Hematopoietic multipotent progenitor cell treated with erythropoietin and hydrocortisone succinate and interleukin-3 and kit ligand, for 8 days (in vitro differentiated cells): ENCODE measurements at places on chromosomes 3 and 15.

GRCh38 chr3:99625643-99626416, 12.6 kb upstream of the COL8A1 start:
- DNase-seq: no peak

DNA sequence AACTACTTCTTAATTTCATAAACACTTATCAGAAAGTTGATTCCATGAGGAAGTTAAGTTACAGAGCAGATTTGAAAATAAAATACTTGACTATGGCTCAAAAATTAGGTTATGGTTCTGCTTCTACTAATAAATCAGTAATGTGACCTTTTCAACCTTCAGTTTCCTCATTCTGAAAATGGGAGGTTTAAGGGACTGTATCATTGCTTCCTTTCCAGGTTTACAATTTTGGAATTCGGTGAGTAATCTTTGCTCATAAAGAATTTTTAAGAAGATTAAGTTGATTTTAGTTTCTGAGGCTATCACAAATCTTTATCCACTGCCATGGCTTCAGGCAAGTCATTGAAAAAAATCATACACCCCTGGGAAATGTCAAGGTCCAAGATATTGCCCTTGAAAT, 1061.2 kb downstream of the DIPK2A start:
- DNase-seq: no peak

GRCh38 chr3:192382861-192383260, 344.5 kb downstream of the FGF12 start:
- DNase-seq: no peak

- no peak for DNase-seq
These were observed 107.4 kb downstream of the PEAK1 start for GRCh38 chr15:77312523-77312922.

- DNase-seq: peak; percentile 59
These were observed 33.2 kb downstream of the TM4SF4 start for GRCh38 chr3:149507491-149508324.

GRCh38 chr3:133753779-133754164, 7.6 kb downstream of the TF start:
- DNase-seq: no peak

GRCh38 chr3:190229632-190230424, 92.4 kb downstream of the CLDN1 start:
- no peak for DNase-seq

GRCh38 chr3:115689928-115690327, 66.6 kb downstream of the GAP43 start:
- DNase-seq: no peak

- DNase-seq: no peak
These were observed 269.5 kb upstream of the GBE1 start for GRCh38 chr3:82030916-82031315.

- no peak for DNase-seq
These were observed 23.1 kb downstream of the SLC24A5 start for GRCh38 chr15:48143856-48144255.

DNA sequence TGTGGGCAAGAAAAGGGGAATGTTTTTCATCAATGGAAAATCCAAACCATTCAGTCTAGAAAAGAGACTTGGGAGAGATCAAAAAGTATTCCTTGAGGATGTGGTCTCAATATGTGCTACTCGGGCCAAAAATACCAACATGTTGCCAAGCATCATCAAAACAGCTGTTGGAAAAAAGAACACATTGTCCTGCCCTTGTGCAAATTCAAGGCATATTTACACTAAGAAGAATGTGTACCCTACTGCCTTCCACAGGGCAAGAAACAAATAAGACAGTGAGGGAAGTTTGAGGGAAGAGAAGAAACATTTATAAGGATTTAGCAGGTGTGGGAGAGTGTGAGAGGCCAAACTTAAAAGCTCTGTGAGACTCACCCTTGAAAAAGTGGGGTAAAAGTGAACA, 252.1 kb downstream of the NTRK3 start:
- no peak for DNase-seq

- DNase-seq: no peak
These were observed 14.6 kb downstream of the OCA2 start for GRCh38 chr15:28084547-28084946.

GRCh38 chr15:38084289-38084688, 149.8 kb downstream of the TMCO5A start:
- no peak for DNase-seq

DNA sequence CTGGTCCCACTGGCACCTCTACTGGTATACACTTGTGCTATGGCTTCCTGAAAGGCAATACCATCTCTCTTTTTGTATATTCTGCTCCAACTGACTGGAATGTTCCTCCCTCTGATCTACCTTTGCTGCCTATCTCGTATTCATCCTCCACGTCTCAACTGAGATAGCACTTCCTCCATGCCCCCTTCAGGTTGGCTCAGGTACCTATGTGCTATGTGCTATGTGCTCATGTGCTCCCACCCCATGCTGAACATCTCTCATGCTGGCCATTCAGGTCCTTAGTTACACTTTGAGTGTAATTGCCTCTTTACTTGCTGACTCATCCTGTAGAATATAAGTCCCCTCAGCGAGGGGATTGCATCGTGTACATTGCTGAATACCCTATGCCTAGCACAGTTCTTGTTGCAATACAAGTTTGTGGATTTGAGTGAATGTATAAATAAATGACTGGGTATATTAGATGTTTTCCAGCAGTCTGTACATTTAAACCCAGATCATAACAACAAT, 156.9 kb downstream of the SOX2 start:
- no peak for DNase-seq

- DNase-seq: no peak
These were observed 91.4 kb upstream of the TJP1 start for GRCh38 chr15:29913528-29914135.

- no peak for DNase-seq
These were observed 399.7 kb downstream of the VPS13C start for GRCh38 chr15:61660579-61660978.

DNA sequence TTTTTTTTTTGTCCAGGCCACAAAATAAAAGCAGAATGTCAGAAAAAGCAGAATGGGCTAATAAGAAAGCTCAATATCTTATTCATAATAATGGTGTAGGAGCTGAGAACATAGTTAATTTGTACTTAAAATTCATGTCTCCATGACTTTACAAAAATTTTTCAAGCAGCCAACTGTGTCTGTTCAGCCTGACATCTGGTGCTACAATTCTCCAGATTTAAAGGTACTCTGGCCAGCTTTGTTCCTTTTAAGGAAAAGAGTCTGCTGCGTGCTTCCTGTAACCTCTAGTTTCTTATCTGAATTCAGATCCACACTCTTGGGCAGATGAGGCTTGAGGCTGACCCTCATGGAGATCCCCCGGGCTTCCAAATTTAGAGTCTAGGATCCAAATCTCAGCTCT, 8.7 kb upstream of the RFX7 start:
- DNase-seq: no peak

GRCh38 chr3:24622138-24622537, 127.5 kb upstream of the THRB start:
- DNase-seq: peak; percentile 6

GRCh38 chr3:116059421-116060096, 385.7 kb downstream of the LSAMP start:
- DNase-seq: no peak

- DNase-seq: no peak
These were observed 829.3 kb upstream of the CFAP20DC start for GRCh38 chr3:59879031-59879581.

DNA sequence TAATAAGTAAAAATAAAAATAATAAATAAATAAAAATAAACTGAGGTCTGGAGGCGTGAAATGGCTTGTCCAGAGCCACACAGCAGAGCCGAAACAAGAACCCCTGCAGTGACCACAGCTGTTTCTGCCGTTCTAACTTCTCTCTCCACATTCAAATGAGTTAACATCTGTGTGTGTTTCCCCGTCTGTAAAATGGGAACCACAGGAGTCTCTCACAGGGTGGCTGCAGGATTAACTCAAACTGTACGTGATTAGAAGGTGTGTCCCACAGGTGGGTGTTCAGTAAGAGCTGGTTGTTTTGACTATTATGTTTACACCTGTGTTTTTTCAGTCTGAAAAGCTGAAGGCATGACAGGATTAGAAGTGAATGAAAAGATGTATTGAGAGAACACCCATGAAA, 27.0 kb upstream of the MUC4 start:
- no peak for DNase-seq

DNA sequence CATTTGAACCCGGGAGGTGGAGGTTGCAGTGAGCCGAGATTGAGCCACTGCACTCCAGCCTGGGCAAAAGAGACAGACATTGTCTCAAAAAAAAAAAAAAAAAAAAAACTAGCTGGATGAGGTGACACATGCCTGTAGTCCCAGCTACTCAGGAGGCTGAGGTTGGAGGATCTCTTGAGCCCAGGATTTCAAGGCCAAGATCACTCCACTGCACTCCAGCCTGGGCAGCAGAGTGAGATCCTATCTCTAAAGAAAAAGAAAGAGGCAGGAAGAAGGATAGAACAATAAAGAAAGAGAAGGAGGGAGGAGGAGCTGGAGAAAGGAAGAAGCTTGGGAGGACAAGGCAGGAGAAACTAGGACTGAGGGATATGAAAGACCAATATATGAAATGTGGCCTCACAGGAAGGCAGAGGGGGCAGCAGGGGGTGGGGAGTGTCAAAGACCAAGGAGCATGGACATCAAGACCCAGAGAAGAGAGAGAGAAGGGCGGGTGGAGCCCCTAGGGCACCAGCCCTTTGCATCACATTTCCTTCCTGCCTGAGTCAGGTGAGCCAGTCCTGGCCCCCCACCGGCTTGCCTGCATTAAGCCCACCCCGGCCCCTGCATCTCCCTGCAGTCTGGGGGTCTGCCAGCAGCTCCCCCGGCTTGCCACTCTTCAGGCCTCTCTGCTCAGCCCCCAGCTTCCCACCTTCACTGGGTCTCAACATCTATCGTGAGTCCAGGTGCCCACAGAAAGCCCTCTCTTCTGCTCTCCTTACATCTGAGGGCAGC, 11.5 kb downstream of the IGDCC3 start:
- no peak for DNase-seq

GRCh38 chr3:186365202-186365974, 3.4 kb upstream of the DGKG start:
- DNase-seq: peak; percentile 14

GRCh38 chr3:74442068-74442467, 172.4 kb downstream of the CNTN3 start:
- no peak for DNase-seq

GRCh38 chr3:129382366-129382765, 46.1 kb downstream of the EFCAB12 start:
- no peak for DNase-seq

- DNase-seq: no peak
These were observed 89.8 kb downstream of the KLHL25 start for GRCh38 chr15:85704720-85705429.

GRCh38 chr3:72887705-72888545, at the start of gene GXYLT2:
Gene GXYLT2 (plus strand): TSS chr3:72888046. CDS start chr3:72888234, 188 bp downstream.
- DNase-seq: no peak

GRCh38 chr3:76436894-76437293, 603.0 kb upstream of the ROBO2 start:
- DNase-seq: no peak

DNA sequence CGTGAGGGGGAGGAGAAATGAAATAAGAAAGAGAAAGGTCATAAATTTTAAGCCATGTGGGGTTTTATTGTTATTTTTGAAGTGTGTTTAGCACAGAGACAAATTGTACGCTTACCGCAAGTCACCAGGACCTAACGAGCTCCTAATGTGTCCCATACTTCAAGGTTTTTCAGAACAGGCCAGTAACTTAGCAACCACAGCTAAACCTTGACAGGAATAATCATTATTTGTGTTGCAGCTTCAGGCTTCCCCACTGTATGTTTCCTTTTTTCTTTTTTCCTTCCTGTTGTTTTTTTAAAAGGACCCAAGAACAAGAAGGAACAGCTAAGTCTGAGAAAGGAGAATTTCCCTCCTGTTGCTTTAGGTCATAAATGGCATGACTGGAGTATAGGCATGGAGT, 160.8 kb downstream of the TUSC7 start:
- no peak for DNase-seq

DNA sequence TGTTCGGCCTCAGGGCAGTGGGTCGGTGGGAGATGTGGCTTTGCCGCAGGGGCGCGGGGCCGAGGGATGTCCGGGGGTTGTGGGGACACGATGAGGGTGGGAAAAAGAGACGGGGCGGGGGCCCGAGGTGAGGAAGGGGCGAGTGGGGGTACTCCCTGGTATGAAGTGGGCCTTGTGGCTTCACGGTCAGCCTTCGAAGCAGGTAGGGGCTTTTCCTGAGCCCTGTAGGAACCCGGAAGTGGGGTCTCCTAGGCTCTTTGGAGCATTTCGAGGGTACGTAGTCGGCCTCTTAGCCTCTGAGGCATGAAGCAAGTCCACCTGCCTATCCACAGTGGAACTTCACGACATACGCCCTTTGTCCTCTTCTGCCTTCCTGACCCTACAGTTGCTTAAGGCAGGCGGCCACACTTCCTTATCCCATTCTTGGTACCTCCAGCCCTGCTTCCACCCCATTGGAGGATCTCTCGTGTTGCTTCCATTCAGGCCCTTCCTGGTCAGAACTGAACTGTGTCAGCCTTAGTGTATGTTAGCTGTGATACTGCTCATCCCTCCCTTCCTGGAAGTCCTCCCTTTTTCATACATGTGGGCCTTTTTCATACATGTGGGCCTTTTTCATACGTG, 389 bp downstream of the ARPC4 start:
- DNase-seq: peak; percentile 71

DNA sequence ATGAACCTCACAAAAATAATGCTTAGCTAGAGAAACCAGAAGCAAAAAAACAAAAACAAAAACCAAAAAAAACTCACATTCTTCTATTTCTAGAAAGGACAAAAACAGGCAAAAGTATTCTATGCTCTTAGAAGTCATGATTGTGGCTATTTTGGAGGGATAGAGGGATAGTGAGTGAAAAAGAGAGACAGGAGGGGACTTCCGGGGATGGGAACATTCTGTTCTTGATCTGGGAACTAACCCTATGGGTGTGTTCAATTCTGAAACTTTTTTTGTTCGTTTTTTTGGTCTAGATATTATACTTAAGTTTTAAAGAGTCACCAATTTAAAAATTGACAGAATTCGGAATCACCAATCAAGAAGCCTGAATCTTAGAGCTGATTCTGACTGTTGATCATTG, 120.0 kb upstream of the TPM1 start:
- DNase-seq: no peak

- no peak for DNase-seq
These were observed 6.7 kb downstream of the CISH start for GRCh38 chr3:50604628-50605588.

GRCh38 chr3:9852528-9852927, 8.7 kb upstream of the RPUSD3 start:
- no peak for DNase-seq

DNA sequence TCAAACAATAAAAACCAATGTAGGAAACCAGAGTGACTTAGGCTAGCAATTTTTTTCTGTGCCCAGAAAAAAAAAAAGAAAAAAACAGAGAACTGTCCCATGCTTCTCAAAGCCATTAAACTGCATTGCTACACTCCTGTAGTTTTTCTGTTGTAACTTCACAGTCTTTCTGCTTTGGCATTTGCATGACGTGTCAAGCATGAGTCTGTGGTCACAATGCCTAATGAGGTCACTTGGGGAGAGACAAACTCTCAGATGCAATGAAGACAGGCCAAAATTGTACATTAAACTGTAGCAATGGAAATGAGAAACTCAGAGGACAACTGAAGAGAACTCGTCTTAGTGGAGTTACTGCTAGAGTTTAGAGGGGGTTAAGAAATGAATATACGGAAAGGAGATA, 30.8 kb downstream of the CCDC80 start:
- DNase-seq: no peak

- DNase-seq: peak; percentile 17
These were observed 753 bp downstream of the PLCH1 start for GRCh38 chr3:155744010-155744625.

- DNase-seq: no peak
These were observed 21.9 kb upstream of the SQOR start for GRCh38 chr15:45612790-45613415.
